ENCODE measurements at places on chromosomes 12 and 14.

GRCh38 chr12:120394483-120395367, 25.8 kb upstream of the MSI1 start:
- DNase-seq: peak; percentile 93

DNA sequence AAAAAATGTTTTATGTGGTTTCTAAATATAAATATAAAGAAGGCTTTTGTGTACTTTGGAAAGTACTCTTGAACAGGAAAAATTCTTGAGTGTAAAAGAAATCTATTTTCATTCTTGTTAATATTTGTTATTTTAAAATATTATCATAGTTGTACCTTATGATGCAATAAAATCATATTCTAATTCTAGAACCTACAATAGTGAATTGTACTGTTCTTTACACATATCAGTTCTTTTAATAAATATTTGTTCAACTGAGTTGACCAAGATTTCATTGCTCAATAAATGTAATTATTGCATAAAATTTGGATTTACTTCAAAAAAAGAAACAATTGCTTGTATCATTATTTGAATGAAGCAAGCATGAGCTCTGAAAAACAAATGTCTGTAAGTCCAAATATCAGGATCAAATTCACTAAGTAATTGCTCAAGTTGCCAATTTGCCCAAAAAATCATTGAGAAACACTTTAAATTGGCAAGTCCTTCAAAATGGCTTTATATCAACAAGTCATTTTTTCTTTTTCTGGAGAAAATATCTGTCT, 191.6 kb upstream of the SLC16A7 start:
- no peak for DNase-seq

GRCh38 chr14:53640695-53641094, 315.9 kb downstream of the BMP4 start:
- DNase-seq: no peak

DNA sequence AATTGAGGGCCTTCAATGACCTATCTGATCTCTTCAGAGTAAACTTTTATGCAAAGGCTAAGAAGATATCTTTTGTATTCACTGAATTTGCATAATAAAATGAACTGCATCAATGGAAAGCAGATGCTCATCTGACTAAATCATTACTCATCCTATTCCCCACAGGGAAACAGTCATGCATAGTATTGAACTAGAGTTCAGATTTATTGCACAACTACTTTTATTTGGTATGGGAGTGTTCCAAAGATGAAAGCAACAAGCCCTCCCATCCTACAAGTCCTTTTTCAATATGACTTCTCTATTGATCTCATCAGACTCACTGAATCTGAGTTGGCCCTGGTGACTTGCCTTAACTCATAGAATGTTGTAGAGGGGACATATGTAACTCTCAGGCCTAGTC, 159.8 kb downstream of the KITLG start:
- DNase-seq: no peak

- no peak for DNase-seq
Measured at GRCh38 chr12:96256672-96257361, 62.6 kb downstream of the ELK3 start.

DNA sequence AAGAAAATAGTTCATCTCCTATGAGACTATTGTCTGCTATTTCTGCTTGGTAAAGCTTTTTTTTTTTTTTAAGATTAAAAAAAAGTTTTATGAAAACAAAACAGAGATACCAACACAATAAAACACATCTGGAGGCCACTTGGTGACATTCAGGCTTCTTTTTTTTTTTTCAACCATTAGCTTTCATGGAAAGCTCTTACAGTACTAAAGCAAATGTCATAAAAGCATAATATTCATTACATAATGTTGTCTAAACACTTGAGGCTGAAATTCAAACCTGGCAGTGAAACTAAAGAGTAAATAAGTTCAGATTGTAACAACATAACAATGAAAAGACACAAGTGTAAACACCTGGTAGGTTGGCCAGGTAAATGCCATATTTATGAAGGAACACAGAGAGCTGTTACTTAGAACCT, 14.7 kb downstream of the PRICKLE1 start:
- DNase-seq: no peak

GRCh38 chr12:57604454-57604991, at the start of gene DTX3:
Gene DTX3 (plus strand): TSS chr12:57604824. CDS start chr12:57606518, 1,694 bp downstream.
- no peak for DNase-seq

DNA sequence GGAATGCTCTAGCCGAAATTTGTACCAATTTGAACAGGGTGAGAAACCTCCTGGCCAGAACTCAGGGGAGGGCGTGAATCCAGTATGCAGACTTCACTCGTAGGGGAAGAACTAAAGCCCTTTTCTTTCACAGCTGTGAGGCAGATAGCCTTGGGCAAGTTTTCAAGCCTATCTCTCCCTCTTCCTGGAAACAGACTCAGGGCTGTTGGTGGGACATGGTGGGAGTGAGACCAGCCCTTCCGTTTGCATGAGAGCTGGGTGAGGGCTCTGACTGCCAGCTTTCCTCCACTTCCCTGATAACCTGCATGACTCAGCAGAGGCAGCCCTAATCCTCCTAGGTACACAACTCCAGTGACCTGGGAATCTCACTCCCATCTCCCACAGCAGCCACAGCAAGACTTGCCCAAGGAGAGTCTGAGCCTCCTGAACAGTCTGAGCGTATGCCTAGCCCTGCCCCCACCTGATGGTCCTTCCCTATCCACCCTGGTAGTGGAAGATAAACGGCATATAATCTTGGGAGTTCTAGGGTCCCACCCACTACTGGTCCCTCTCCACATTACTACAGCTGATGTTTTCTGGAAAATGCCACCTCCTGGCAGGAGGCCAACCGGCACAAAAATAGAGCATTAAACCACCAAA, 170.1 kb upstream of the AMIGO2 start:
- no peak for DNase-seq

DNA sequence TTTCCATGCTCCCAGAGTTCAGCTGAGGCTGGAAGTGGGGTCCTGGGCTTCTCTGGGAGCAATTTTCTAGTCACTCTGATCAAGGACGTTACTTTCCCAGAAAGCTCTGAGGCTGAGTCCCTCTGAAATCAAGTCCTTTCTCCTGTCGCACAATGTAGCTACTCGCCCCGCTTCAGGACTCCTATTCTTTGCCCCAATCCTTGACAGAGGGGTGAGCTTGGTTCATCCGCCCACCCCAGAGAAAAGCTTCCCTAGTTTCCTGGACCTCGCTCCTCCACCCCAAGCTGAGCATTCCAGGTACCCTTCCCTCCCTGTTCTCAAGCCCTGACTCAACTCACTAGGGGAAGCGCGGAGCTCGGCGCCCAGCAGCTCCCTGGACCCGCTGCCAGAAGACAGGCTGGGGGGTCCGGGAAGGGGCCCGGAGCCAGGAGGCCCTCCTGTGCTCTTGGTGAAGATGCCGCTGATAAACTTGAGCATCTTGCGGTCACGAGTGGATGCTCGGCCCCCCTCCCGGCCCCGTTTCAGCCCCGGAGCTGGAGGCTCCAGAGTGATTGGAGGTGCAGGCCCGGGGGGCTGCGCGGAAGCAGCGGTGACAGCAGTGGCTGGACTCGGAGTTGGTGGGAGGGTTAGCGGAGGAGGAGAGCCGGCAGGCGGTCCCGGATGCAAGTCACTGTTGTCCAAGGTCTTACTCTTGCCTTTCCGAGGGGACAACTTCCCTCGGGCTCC, 1.6 kb downstream of the AGAP2 start:
- no peak for DNase-seq

DNA sequence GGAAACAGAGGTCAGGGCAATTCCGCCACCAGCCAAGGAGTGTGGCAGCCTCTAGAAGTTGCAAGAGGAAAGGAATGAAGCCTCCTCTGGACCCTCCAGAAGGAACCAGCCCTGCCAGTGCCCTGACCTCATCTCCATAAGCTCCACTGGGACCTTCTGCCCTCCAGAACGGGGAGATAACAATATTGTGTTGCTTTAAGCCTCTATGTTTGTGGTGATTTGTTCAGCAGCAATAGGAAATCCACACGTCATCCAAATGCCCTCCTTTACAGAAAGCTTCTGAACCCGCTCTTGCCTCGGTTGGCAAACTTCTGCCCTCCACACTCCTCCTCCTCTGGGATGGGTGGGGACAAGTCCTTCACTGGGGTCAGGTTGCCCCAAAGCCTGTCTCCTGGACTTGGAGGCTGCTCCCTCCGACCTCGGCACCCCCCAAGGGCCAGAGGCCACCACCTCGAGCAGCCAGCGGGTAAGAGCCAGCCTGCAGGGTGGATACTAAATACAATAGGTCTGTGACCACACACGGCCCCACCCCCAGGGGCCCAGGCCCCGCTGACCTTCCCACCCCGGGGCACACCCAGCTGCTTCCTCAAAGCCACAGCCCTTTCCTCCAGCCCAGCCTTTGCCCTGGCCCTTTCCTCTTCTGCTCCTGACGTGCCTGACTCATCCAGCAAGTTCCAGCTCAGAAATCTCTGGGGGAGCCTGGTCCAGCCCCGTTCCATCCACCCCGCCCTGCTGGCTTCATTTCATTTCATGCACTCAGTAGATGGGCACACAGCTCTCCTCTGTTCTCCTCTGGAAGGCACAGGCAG, 58.7 kb upstream of the NCOR2 start:
- DNase-seq: peak; percentile 91

GRCh38 chr14:102853648-102854047, 68.8 kb upstream of the AMN start:
- no peak for DNase-seq

GRCh38 chr14:78836777-78837176, 666.6 kb downstream of the NRXN3 start:
- DNase-seq: no peak

DNA sequence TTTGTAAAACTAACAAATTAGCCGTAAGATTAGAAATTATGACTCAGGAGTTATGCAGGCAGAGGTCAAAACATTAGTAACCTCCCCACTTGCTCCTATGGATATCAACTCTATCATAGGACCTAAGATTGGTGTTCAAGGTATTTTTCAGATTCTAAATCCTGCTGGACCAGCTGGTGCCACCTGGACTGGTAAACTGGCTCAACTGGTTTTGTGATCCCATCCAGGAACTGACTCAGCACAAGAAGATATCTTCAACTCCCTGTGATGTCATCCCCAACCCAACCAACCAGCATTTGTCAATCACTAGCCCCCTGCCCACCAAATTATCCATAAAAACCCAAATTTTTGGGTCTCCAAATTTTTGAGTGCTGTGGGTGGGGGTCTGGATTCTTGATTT, 98.1 kb upstream of the OR4E1 start:
- DNase-seq: peak; percentile 41

- no peak for DNase-seq
Measured at GRCh38 chr14:68459480-68460136, 333.3 kb downstream of the ZFP36L1 start.

DNA sequence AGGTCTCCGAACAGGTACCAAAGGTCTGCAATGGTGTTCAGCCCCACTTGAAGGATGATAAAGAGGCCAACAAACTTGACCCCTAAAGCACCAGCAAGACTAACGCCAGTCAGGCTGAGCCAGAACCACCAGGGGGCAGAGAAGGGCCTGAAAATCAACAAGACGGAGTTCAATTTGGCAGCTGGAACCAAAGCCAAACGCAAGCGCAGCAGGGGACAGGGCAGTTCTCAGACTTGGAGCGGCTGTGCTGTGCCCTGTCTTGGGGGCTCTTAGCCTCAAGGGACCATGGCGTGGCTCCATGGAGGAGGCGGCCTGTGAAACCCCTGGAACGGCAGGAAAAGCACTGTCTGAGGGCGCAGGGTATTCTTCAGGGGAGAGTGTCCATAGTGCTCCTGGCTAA, 19.6 kb downstream of the POMT2 start:
- DNase-seq: peak; percentile 49

GRCh38 chr12:90268574-90268973, 559.9 kb upstream of the ATP2B1 start:
- DNase-seq: no peak

GRCh38 chr12:69981881-69982475, 157.0 kb downstream of the MYRFL start:
- DNase-seq: no peak

DNA sequence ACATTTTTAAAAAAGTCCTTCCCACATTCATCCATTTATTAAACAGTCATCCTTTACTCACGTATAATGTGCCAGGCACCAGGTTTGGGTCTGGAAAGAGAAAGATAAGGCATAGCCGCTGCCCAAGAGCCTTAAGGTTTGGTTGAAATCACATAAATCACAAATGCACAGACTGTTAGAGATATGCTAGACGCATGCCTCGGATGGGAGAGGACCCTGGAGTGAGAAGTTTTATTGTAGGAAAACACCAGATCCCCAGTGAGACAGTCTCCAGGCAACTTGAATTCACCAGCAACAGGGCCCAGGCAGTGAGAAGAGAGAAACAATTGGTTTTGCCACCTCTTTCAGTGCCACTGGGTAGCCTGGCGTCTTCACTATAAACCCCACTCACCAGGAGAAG, 305.9 kb upstream of the AMIGO2 start:
- DNase-seq: no peak

GRCh38 chr14:70698288-70698687, 56.6 kb downstream of the TTC9 start:
- peak; percentile 87 for DNase-seq

- no peak for DNase-seq
Measured at GRCh38 chr12:48936379-48936979, 11.2 kb upstream of the FKBP11 start.

DNA sequence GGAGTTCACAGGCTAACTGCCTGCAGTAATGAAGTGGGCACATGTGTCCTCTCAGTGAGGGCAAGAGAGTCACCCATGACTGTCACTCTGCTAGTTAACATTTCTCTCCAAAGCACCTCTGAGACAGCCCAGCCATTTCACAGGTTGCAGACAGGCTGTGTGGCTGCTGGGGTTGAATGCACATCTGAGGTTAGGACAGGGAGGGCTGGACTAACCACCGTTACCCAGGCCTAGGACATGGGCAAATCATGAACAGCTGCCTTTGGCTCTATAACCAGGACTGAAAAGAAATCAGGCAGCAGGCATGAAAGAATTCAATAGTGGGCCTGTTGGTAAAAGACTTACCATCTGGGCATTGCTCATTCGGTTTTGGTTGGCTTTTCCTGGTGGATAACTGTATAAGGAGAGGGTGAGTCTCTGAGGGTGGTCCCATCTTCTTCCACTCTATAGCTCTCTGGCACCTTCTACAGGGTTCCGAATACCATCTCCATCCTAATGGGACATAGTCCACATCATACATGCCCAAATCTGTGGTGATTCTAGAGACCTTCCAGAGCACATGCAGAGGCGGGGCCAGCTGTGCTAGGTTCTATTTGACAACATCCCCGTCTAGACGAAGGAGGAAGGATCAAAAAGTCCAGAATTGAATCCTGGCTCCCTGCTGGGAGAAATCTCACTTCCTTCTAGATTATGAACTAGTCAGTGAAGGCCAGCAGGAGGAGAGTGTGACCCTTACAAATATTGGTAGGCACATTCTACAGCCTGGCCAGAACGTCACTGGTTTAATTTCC, 10.8 kb downstream of the CRACR2A start:
- DNase-seq: no peak

DNA sequence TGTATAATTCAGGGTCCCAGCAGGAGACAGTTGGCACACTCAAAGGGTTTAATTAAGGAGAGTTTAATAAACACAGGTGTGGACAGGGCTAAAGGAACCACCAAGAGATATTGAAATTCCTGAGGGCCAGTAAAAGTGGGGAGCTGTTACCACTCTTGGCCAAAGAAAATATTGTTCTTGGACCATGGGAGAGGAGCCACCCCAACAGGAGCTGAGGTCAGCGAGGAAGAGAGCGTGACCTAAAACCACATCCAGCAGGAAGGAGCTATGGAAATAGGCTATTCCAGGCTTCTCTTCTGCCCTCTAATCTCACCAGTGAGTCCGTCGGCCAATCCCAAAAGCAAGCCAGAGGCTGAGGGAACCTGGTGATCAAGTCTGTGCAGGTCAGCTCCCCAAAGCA, 390.8 kb downstream of the MED13L start:
- no peak for DNase-seq

- DNase-seq: peak; percentile 47
Measured at GRCh38 chr12:46266869-46267574, 1.8 kb downstream of the SLC38A1 start.

- no peak for DNase-seq
Measured at GRCh38 chr14:76456200-76456599, 80.3 kb downstream of the ESRRB start.

Data from PC-9 (cell line).